Kidney glomerular epithelial cell (primary cell): ENCODE measurements at places on chromosomes 2 and 18.
A peak's percentile ranks its signal among the peaks of the same experiment; 100 is the strongest.

- no peak for DNase-seq
These were observed 278.5 kb downstream of the AFF3 start for GRCh38 chr2:99863903-99864270.

DNA sequence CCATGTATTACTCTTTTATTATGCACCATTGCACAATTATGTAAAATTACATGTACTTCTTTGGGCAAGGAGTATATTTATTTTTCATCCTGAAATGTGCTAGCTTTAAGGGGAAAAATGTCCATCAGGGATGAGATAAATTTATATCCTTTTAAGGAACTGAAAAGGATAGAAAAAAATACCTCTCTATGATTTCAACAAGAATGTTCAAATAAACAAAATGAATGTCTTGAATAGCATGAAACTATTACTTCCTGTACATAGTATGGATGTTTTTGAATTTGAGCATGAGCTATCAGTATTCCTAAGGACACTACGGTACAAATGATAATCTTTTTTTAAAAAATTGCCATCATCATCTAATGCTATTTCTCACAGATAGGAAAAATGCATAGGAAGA is 1611.9 kb upstream of the ZEB2 start:
- DNase-seq: no peak

DNA sequence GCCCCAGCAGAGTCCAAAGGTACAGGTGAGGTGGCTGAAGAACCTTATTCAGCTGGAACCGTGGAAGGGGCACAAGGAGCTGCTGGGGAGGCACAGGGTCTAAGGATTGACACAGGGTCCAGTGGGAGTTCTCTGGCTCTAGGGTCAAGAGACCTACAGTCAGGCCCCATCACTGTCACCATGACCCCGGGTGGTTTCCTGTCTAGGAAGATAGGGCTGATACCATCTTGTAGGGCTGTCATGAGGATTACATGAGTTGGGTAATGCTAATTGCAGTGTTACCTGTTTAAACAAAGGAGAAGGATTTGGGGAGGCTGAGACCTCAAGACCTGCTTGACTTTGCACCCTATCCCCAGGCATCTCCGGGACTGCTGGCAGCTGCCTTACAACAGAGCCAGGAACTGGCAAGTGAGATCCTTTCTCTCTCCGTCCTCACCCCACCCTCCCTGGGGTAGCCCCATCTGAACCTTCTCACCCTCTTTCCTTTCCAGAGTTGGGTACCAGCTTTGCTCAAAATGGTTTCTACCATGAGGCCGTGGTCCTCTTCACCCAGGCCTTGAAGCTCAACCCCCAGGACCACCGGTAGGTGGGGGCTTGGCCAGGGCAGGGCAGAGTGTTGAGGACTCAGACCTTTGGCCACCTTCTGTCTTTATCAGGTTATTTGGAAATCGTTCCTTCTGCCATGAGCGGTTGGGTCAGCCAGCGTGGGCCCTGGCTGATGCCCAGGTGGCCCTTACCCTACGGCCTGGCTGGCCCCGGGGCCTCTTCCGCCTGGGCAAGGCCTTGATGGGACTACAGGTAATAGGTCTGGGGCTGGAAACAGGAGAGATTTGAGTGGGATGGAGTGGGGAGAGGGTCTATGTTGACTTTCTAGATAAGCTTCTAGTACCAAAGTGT is 7.5 kb downstream of the LBX2 start:
- no peak for DNase-seq

- peak; percentile 12 for DNase-seq
These were observed 678.8 kb downstream of the DCC start for GRCh38 chr18:53018791-53019190.

GRCh38 chr18:36700955-36701354 is 127.8 kb downstream of the TPGS2 start:
- peak; percentile 3 for DNase-seq

DNA sequence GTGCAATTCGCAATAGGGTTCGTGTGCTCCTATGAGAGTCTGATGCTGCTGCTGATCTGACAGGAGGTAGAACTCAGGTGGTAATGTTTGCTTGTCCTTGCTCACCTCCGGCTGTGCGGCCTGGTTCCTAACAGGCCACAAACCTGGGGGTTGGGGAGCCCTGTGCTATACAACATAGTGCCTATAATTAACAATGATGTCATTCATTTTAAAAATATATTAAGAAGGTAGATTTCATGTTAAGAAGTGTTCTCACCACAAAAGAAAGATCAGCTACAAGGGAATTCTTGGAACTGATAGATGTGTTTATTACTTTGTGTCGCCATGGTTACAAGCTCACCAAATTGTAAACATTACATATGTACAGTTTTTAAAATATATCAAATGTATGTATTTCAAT is 200.5 kb downstream of the GRB14 start:
- DNase-seq: no peak

- peak; percentile 57 for DNase-seq
These were observed 2.6 kb downstream of the PMAIP1 start for GRCh38 chr18:59902131-59902992.

DNA sequence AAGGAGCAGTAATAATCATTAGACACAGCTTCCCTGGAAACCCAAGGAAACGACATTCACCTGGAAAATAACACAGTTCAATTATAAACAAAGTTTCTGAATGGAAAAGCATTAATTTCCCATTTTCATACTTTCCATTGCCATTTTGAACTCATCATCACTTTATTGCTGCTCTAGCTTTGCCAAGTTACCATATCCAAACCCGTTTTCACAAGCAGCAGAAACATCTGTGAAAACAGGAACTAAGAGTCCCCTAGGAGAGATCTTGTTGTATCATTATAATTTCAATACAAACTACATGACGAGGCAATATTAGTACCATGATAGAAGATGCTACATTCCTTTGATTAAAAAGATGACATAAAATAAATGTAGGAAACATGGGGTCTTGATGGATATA is 597.0 kb upstream of the NRXN1 start:
- DNase-seq: no peak

- DNase-seq: no peak
These were observed 37.0 kb upstream of the TAF1B start for GRCh38 chr2:9806298-9806610.

GRCh38 chr2:172160839-172161238 is 58.1 kb upstream of the DLX2 start:
- DNase-seq: no peak

- peak; percentile 9 for DNase-seq
These were observed 81.5 kb downstream of the DIS3L2 start for GRCh38 chr2:232042911-232043574.

DNA sequence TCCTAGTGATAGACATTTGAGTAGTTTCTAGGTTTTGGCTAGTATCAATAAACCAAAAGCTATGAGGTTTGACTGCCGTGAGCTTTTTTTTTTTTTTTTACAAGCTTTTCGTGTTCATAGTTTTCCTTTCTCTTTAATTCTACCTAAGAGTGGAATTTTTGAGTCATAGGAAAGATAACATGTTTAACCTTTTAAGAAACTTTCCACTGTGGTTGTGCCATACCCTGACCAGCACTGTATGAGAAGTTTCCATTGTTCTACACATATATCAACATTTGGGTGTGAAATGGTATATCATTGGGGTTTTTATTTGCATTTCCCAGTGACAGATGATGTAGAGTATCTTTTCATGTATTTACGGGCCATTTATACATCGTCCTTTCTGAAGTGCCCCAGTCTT is 31.7 kb downstream of the UBE2F start:
- no peak for DNase-seq

GRCh38 chr2:10139536-10139935 is 17.0 kb downstream of the RRM2 start:
- no peak for DNase-seq

DNA sequence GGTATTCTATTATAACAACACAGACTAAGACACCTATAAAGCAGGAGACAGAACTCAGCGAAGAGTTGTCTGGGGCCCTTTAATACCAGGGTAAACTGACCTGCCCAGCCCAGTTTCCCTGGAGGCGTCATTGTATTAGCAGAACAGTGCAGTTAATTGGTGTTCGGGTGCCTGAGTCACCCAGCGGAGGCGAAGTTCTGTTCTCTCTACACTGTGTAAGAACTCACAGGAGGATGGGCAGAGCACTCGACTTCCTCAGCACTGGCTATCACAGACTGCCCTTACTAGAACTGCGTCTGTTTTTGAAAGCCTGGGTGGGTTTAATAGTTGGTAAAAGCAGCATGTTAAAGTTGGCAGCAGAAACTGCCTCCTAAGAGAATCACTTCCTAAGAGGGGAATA is 106.5 kb upstream of the ATP8B1 start:
- no peak for DNase-seq

GRCh38 chr18:79458131-79458838 is 62.6 kb downstream of the NFATC1 start:
- peak; percentile 67 for DNase-seq

- DNase-seq: no peak
These were observed 42.1 kb upstream of the SNED1 start for GRCh38 chr2:240956171-240956934.

DNA sequence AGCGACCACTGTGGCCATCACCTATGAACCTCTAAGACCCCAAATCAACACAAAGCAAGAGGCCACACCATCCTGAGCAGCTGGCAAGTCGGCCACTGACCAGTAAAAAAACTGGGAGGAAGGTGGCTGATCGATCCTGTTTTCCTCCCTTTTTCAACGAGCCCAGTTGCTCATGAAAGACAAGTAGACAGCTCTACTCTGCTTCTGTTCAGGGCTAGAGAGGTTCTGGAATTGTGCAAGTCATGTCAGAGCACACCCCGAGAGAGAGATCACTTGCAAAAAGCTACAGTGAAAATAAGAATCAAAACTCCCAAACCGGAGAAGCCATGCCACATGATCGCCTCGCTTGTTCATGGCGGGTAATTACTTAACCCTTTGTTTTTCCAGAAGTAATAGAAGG is 34.6 kb downstream of the ZNF516 start:
- DNase-seq: no peak

- no peak for DNase-seq
These were observed 270.1 kb downstream of the TCF4 start for GRCh38 chr18:55317864-55318263.
